Activated CD4-positive, alpha-beta T cell treated with anti-CD3 and anti-CD28 coated beads, Interleukin-2, amount 50 U/mL, for 1 hour (primary cell): ENCODE measurements at places on chromosomes 12 and 14.

DNA sequence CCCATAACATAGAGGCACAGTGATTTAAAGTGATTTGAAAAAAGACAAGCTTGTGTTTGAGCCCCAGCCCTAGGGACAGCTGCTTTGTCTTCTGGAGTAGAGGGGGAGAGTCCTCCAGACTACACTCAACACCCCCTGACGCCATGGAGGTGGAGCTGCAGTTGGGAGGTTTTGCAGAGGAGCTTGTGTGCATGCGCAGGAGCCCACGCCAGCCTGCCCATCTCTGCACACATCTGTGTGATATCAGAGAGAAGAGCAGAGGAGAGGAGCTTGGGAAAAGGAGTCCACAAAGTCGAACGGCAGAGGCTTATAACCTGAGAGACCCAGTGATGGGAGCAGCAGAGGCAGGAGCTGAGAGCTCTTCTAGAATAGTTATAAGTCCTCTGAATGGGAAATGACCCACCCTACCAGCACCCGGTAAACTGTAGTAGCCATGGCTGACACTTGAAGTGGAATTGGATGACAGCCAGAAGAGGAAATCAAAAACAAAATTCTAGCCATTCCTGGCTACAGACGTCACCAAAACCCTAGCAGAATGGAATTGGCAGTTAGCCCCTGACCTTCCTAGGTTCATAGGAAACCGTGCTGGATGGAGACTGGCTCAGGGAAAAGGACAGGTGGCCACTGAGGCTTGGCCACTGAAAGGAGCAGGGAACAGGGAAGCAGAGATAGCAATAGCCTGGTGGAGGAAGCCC is 185.1 kb upstream of the VASH1 start:
- no peak for DNase-seq

DNA sequence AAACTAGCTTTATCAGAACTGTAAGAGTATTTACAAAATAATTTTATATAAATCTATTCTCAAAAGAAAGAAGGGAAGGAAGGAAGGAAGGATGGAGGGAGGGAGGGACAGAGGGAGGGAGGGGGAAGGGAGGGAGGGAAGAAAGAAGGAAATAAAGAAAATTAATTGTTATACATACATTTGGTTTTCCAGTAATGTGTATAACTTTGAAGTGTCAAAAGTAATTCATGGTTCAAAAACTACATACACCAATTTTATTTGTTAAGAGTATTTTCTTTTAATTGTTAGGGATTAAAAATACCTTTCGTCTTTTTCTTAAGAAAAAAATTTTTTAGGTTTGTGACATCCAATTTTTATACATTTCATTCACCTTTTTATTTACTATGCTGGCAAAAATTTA is 17.5 kb upstream of the KCNC2 start:
- no peak for DNase-seq

- DNase-seq: no peak
Observed at GRCh38 chr12:103331643-103332042, 164.1 kb downstream of the C12orf42 start.

DNA sequence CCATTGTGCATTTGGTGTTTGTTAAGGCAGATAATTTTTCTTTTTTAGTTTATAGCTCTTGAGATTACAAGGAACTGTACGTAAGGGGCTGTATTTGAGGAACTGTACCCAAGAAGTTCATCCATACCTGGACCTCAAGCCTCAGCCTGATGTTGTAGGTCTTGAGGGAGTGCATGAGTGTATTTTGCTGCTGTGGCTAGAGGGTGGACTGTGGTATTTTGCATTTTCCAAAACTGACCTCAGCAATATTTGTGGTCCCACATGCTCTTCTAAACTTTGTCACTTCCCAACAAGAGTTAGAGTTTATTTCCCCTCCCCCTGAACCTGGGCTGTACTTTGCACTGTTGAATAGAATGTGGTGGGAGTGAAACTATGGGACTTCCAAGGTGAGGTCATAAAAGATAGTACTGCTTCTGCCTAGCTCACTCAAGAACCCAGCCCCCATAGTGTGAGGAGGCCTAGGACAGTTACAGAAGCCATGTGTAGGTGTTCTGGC is 42.2 kb upstream of the FBXO33 start:
- no peak for DNase-seq

GRCh38 chr14:105351920-105352851 is 37.6 kb downstream of the PACS2 start:
- DNase-seq: peak; percentile 89

DNA sequence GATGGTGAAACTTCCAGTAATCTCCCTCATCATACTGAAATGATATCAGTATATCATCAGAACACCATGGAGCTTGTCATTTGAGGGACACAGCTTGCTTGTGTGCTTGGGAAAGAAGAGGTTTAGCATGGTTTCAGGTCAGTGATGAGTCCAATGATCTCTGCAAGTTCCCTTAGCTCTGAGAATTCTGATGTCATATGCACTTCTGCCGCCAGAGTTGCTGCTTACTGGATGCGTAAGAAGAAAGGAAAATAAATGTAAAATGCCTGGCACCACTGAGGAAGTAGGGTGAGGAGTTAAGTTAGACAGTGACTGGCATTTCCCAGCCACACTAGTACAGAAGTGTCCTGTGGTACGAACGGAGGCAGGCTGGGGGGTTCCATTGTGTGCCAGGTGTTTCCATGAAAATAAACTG is 22.6 kb downstream of the PRKCH start:
- peak; percentile 49 for DNase-seq

DNA sequence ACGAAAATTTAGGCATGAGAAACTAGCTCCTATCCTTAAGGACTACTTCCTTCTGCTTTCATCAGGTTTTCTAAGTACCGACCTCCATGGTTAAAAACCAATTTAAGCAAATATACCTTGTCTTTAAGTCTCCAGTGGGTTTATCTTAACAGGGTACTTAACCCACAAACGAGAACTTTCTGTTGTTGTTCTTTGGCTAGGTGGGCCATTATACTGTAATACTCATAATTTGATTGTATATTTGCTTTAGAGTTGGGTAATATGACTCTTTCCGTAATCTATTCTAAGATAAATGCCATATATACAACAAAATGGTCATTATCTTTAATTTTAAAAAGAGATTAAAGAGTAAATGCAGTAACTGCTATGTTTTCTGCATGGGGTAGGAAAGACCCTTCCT is 21.6 kb downstream of the RASSF8 start:
- DNase-seq: no peak

GRCh38 chr14:66910311-66910840 is 278.9 kb upstream of the GARIN2 start:
- DNase-seq: no peak

DNA sequence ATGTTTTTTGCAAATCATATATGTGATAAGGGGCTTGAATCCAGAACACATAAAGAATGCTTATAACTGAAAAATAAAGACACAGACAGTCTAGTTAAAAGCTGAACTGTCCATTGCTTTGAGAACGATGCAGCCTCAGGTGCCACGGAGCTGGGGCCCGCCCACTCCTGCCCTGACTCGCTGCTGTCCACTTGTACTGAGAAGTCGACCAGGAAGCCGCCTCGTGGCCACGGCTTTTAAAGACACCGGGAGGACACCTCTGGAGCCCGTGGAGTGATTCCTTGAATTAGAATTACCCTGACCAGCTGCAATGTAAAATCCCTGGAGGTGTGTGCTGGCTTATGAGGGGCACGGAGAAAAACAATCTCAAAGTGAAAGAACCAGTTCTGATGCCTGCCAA is 23.9 kb upstream of the TEX22 start:
- DNase-seq: no peak

DNA sequence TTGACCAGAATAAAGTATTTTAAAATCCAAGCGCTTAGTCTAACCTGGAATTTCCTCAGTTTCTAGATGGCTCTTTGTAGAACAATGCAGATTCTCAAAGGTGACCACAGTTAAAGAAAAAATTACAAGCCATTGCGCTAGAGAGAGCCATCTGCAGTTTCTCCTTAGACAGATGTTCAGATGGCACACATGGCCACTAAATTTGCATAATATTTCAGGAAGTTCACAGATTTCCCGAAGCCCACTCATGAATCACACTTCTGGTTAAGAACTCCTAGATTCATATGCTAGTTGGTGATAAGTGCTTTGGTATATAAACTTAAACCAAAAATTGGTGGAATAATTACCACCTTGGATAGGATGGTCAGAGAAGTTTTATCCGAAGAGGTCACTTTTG is 749 bp downstream of the AKAP3 start:
- DNase-seq: no peak
